Vagina (tissue), 2 donors: ENCODE measurements at places on chromosomes 1 and 21.
A peak's percentile ranks its signal among the peaks of the same experiment; 100 is the strongest.

- peak; percentile 42 for DNase-seq
Observed at GRCh38 chr1:201914456-201915235, 25.9 kb downstream of the SHISA4 start.

DNA sequence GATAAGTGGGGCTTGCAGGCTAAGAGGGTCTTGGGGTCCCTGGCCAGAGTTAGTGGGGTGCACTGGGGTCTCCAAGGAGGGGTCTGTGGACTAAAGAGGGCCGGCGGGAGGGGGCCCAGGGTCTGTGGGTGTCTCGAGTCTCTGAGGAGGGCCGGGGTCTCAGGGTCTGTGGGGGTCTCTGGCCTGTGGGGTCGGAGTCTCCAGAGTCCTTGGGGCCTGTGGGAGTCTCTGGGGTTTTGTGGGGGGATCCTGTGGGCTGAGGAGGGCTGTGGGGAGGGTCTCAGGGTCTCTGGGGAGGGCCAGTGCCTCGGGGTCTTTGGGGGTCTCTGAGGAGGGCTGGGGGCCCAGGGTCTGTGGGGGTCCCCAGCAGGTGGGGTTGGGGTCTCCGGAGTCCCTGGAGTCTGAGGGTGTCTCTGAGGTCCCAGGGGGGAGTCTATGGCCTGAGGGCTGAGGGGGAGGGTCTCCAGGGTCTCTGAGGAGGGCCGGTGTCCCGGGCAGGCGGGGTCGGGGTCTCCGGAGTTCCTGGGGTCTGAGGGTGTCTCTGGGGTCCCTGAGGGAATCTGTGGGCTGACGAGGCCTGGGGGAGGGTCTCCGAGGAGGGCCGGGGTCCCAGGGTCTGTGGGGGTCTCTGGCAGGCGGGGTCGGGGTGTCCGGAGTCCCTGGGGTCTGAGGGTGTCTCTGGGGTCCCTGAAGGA is 628 bp upstream of the PLEKHM2 start:
- DNase-seq, result no peak

DNA sequence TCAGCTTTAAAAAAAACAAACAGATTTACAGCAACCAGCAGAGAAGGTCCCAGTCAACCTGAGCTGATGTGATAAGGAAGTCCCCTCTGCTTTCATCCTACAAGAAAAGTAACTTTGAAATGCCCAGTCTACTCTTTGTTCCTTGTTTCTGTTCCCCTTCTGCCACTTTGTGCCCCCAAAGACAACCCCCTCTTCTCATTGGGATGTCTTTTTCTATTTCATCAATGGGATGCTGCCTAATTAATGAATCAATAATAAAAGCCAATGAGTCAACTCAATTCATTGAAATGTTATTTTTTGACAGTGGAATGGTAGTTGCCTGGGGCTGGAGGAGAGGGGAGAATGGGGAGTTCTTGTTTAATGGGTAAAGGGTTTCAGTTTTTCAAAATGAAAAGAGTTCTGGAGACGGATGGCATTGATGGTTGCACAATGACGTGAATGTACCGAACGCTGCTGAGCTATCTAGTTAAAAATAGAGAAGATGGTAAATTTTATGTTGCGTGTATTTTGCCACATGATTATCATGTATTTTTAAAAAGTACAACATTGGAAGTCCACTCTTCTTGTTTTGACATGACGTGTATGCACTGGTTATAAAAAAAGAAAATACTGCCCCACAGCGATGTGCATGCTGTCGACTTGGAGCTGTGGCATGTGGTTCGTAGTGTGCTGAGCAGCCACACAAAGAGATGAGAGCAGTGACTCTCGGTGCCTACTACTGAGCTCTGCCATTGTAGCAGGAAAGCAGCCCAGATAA is 22.4 kb upstream of the PADI2 start:
- no peak for DNase-seq

DNA sequence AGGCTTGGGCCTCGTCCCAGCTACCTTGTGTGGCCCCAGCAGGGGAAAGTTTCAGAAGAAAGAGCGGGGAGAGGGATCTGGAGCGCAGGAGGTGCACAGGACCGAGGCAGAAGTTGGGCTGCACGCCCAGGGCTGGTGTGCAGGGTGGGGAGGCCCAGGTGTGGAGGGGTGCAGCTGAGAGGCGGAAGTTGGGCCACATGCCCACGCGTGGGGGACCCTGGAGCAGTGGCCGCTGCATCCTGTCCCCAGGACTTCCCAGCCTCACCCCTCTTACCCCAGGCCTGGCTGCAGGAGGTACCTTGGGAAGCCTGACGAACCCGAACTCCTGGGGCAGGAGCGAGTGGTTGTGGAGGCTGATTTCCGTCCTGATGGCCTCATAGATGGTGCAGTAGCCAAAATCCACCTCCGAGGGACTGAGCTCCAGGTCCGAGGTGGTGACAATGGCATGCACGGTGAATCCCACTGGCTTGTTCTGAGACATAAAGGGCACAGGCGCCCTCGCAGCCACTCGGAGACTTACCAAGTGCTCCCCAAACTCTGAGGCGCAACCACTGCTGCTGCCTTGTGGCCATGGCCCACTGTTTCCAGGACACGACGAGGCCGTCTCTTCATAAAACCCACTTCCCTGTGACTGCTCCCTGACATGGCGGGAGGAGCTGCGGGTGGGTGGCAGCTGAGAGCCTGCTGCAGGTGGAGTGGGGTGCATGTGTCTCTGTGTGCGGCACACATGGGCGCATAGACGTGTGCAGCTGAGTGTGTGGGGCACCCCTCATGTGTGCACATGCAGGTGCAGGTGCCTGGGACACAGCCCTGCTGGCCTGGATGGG is 20.4 kb upstream of the TMEM52 start:
- no peak for DNase-seq

DNA sequence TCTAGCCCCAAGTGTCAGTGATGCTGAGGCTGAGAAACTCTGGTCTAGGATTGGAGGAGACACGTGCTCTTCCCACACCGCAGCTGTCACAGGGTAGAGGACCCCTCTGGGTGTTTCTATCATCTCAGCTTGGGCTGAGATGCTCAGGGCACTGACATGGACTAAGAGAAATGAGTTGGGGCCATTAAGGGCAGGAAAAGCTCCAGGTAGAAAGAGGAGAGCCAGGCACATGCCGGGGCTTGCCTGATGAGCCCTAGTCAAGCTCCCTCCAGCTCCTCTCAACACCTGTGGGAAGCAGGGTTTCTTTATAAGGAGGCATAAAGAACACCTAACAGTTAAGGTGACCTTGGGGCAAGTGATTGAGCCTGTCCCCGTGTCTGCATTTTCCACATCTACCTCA is 17.3 kb downstream of the ABCA4 start:
- DNase-seq, result no peak

GRCh38 chr1:53431805-53432565 is 27.2 kb upstream of the DMRTB1 start:
- DNase-seq, result no peak

DNA sequence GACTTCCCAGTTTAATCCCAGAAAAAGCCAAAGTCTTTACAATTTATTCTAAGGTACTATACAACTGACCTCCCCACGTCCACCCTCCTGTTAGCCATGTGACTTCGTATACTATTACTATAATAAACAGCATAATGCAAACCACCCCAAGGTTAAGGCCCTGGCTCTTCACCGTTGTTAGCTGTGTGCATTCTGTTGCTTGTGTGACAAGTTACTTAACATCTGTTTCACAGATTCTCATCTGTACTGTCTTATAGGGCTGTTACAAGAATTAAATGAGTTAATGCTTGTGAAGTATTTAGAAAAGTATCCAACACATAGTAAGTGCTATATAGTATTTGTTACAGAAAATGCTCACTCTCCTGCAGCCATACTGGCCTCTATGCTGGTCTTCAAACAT is 15.7 kb downstream of the WARS2 start:
- DNase-seq, result no peak

GRCh38 chr1:12387641-12388040 is 157.8 kb downstream of the VPS13D start:
- DNase-seq, result no peak

DNA sequence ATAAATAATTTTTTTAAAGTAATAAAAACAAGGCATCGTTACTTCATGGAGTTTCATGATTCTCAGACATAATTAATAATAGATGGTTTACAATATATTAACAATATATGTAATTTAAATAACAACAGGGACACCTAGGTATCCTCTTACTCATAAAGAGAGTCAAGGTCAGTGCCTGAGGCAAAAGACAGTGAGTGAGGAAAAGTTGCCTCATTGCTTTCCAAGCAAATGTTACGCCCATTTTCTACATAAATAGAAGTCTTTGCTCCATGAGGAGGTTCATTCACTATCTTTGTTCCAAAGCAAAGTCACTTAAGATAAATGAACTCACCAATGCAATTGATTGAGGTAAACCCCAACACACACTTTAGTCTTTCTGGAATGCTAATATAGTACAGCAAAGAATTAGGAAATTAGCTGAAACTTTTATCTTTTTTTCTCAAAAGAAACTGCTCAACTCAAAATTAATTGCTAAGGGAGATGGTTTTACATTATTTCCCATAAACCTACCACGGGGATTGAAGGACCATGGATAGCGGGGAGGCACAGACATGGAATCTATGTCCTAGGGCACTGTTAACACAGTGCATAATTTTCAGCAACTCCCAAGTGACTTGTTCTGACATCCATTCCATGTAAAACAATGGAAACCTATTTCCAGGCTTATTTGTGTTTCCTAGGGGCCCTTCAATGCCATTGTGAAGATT is 19.6 kb downstream of the BCL9 start:
- no peak for DNase-seq

DNA sequence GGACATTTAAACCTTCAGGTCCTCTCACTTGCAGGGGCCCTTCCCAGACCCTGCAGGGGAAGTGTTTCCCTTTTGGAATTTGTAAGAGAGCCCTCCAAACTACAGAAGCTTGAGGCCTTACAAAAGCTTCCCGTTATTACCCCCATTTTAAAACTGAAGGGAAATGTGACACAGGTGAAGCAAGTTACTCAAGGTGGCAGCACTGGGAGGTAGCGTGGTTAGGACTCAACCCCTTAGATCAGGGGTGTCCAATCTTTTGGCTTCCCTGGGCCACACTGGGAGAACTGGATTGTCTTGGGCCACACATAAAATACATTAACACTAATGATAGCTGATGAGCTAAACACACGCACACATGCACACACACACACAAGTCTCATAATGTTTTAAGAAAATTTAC is 15.8 kb upstream of the ZC3H12A start:
- DNase-seq, result no peak

GRCh38 chr1:14165371-14165801 is 433.1 kb upstream of the KAZN start:
- DNase-seq, result no peak

DNA sequence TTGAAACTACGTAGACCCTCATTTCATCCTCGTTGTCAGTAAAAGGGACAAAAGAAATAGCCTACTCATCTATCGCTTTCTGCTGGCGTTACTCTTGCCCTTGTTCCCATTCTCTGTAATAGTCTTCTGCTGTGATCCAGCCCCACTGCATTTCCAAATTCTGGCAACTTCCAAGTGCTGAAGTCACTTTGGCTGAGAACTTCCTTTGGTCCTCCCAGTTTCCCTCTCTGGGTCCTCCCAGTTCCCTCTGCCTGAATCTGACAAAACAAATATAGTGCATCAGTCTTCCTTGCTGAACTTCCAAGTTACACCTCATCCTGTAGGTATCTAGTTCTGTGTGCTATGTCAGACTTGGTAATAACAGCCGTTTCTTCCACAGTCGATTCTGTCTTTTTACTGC is 47.0 kb upstream of the PLA2G4A start:
- DNase-seq, result peak; percentile 90

DNA sequence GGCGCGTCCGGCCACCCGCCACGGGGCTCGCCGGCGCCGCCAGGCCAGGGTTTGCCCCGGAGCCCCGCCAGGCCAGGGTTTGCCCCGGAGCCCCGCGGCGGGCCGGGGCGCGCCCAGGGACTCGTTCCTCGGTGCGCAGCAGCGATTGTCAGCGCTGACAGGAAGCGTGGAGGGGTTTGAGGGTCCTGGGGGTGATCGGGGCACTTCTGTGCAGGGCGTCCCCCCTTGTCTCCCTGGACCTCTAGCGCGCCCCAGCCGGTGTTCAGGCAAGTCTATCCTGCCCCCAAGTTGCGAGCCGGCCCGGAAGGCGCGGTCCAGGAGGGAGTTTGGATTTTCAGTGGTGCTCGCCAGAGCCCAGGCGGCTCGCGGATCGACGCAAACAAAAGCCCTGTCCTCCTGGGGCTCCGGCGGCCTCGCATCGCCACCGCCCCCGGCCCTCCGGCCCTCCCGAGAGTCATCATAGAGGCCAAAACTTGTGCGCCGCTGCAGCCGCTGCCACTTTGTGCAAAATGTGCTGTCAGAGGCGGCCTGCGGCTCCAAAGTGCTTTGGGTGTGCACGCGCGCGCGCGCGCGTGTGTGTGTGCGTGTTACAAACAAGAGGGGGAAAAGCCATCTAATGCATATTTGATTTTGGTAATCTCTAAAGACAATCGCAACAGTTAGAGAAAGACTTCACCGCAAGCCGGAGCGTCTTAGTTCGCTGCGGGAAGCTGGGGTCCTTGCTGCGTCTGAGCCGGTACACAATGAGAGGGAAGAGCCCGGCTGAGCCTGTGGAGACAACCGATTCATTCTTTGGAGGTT is 1.0 kb downstream of the ROR1 start:
- DNase-seq, result no peak

DNA sequence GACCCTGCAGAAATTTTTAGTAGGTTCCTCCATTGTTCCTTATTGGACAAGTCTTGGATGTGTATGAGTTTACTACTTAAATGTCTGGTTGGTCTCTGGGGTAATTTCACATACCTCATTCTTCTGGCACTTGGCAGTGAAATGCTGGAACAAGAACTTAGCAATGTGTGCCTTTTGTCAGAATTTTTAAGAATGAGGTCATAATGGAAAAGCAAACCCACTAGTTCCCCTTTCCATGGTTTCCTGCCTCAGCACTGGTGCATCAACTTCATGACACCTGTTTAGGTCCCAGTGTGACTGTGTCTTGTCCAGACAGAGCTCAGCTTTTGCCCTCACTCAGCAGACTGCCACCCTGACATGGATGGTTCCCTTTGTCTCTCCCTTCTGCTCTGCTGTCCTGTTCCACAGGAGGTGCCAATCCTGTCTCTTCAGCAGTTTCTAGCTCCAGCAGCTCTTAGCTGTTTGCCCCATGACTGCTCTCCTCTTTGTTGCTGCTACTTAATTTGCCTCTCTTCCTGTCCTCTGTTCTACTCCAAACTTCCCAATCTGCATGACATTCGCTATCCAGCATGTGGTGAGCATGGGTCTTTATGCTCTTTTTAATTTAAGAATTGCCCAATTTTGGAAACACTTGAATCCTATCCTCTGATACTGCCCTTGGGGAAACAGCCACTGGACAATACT is 135.6 kb downstream of the CYYR1 start:
- no peak for DNase-seq

DNA sequence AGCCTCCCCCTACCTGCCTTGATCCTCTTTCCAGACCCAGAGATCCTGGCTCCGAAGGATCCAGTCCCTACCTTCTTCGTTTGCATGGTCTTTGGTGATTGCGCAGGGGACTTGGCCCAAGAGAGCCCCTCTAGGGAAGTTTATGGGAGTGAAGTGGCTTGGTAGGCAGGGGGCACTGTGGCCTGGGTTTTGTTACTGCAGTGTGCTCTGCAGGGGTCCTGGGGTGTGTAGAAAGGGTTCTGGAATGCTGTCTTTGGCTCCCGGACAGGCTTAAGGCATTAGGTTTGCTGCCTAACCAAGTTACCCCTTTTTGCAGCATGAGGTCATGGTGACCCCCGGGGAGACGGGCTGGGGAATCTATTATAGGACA is 3.8 kb downstream of the ATP8B2 start:
- DNase-seq, result no peak

GRCh38 chr1:22303816-22304215 is 147.8 kb upstream of the ZBTB40 start:
- no peak for DNase-seq
